ENCODE measurements at places on chromosomes 11 and 22.

- DNase-seq, result no peak
Observed at GRCh38 chr11:74132833-74133232, 38.0 kb downstream of the C2CD3 start.

DNA sequence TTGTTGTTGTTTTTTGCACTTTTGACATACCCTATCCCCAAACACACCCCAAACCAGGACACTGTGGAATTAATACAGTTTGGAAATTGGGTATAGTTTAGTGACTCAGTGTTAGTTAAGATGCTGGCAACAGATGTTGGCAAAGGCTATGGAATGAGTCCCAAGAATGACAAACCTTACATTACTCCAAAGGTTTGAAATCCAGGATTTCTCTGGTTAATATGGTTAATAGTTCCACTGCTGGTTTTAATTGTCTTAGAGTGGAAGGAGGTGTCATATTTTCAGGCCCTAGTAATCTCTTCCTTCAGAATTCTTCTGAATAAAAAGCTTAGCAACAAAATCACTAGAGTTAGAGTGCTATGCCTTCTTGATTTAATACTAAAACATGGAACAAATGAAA lies 775 bp downstream of the LPXN start:
- DNase-seq, result no peak

- no peak for DNase-seq
Observed at GRCh38 chr11:124278261-124278660, 22.1 kb downstream of the OR8G5 start.

DNA sequence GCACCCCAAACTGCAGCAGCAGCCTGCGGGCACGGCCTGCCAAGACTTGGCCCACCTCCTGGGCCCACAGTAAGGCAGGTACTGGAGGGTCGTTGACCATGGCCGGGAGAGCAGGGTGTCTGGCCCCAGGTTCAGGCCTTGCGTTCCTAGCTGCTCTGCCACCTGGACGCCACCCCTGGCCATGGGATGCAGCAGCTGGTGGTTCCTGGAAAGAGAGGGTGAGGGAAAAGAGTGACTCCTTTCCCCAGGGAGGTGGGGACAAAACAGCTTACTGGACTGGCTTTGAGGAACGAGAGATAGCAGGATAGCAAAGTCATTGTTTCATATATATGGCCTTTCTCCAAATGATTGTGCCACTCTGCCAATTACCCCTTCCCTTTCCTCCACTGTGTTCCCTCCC lies 1.8 kb downstream of the BSCL2 start:
- no peak for DNase-seq

DNA sequence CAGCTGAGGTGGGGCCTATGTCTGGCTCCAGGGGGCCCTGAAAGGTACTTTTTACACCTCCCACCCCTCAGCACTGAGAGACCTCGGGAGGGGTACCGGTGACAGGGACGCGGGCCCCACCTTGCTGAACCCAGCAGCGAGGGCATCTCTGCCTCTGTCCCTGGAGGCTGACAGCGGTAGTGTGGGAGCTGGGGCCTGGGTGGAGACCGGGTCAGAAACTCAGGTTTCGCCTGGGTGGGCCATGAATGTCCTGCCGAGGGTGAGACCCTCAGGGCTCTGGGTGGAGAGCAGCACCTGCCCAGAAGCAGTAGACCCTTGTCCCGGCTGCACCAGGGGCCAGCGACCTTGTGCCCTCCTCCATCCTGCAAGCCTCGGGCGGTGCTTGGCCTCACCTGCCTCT lies 22.2 kb downstream of the PTDSS2 start:
- DNase-seq, result no peak
